ENCODE measurements at places on chromosomes 7 and 10. TPM values are rescaled to one million over a fixed set of nuclear protein-coding genes. Genes with fewer than 3 reads are reported as not detected.

WNT16 gene
- total RNA-seq: not detected

EN2 gene
- 0.22 TPM for total RNA-seq

CAV2 gene
- 210 TPM for total RNA-seq

DNA sequence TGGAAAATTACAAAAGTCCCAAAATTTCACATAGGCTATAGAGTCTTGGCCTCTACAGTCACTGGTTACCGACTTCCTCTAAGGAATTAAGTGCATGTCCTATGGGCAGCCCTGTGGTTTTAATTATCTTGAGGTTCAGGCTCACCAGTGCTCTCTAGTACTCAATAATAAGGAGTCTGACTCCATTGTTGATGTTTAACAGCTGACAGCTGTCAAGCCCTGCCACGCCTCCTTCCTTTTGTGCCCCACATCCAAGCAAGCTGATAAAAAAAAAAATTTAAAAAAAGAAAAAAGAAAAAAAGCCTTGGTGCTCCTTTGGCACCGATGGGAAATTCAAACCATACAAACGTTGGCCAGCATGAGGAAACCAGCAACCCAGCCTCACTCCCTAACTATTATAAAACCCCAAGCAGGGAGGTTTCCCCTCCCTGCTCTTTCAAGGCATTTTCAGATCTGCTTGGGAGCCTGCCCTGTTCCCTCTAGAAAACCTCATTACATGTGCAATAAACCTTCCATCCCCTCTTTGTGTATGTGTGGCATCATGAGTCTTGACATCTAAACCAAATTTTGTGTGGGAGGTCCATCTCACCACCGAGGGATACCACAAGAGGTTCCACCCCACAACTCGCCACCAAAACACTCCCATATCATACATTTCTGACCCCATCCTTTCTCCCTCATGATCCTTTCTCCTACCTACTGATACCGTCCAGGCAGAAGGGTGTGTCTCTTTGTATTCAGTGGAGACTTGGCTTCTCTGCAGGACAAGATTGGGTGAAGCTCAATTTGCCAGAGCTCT lies 70.9 kb upstream of the CCDC71L start:
- H3K36me3 ChIP-seq: no peaks in the 10 kb centered on the region
- no peak for DNase-seq
- no peaks in the 10 kb centered on the region for H3K4me1 ChIP-seq
- no peak overlapping the region for H3K27ac ChIP-seq

- H3K27me3 ChIP-seq: no peaks in the 10 kb centered on the region
- H3K4me1 ChIP-seq: no peaks in the 10 kb centered on the region
- H3K36me3 ChIP-seq: no peaks in the 10 kb centered on the region
- peak overlapping the region; percentile 24 for H3K27ac ChIP-seq
These were observed 17.2 kb upstream of the PSAP start for GRCh38 chr10:71868192-71868697.

DNA sequence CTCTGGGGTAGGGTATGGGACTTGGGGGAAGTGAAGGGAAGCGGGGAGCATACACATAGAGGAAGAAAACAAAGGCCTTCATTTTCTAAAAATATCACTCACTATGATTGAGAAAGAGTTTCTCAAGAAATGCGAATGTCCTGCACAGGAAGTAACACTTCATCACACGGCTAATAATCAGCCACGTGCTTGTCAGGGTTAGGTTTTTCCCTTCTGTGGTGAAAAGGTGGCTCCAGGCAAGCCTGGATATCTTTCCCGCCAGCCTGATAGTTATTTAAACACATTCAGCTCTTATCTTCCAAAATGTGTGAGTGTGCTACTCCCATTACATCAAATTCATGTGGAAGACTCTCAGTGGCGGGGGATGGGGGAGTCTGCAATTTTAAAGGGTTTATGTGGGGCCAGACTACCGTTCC lies 166.4 kb upstream of the ADO start:
- H3K27me3 ChIP-seq: no peaks in the 10 kb centered on the region
- no peaks in the 10 kb centered on the region for H3K4me1 ChIP-seq
- H3K4me3 ChIP-seq: no peak overlapping the region
- no peak for DNase-seq
- H3K27ac ChIP-seq: no peak overlapping the region

DNA sequence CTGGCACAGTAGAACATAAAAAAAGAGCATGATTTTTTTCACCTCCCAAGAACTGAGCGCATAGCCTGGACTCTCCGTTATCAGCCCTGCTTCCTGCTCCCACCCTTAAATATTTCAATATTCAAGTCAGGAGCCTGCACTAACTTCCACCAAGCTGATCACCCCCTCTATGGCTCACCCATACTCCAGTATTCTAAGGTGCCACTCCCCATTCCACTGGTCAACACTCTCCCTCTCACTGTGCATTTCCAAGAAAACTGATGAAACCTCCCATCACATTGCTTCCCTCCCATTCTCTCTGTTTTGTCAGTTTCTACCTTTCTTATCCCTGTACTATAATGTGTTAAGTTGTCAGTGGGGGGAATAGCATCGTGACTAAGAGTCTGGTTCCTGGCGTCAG lies 95.0 kb upstream of the C7orf33 start:
- H3K4me1 ChIP-seq: no peaks in the 10 kb centered on the region
- H3K27me3 ChIP-seq: no peaks in the 10 kb centered on the region
- H3K36me3 ChIP-seq: no peaks in the 10 kb centered on the region
- no peak overlapping the region for H3K4me3 ChIP-seq

GRCh38 chr7:50362142-50362541 lies 57.6 kb downstream of the IKZF1 start:
- no peak overlapping the region for H3K27ac ChIP-seq
- H3K4me3 ChIP-seq: no peak overlapping the region
- no peaks in the 10 kb centered on the region for H3K4me1 ChIP-seq
- no peak for DNase-seq

DNA sequence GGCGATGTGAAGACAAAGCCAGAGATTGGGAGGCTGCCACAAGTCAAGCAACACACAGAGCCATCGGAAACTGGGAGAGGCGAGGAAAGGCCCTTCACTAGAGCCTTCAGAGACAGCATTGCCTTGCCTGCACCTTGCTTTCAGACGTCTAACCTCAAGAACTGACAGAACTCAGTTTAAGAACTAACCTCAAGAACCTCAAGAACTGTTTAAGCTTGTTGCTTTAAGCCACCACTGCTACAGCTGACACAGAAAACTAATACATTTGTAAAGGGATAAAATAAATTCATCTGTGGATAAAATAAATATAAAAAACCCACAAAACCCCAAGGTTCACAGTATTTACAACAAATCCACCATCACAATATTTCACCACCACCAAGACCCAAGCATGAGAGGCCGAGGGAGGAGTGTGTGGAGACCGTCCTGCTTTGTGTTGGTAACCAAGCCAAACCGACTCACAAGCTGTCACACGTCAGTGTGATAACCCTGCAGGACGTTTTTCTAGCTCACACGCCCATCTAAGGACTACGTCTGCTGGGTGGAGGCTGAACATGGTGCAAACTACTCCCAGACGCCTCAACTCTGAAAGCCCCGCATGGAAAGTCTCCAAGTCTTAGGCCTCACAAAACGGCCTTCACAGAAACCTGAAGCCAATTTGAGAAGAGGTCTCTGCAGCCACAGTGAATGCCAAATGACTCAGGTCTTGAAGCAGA lies 116.8 kb downstream of the ABLIM1 start:
- peaks cover 12% of the 10 kb centered on the region for H3K4me1 ChIP-seq
- no peak overlapping the region for H3K4me3 ChIP-seq
- no peaks in the 10 kb centered on the region for H3K36me3 ChIP-seq
- H3K27me3 ChIP-seq: no peaks in the 10 kb centered on the region
- DNase-seq: no peak
- no peak overlapping the region for H3K27ac ChIP-seq

- no peak for DNase-seq
- H3K4me3 ChIP-seq: no peak overlapping the region
- H3K27me3 ChIP-seq: no peaks in the 10 kb centered on the region
These were observed 20.8 kb upstream of the ZNF862 start for GRCh38 chr7:149817301-149817771.

Data from thyroid gland (tissue), 4 donors.